ENCODE measurements at places on chromosomes 3 and 15. TPM values are rescaled to one million over a fixed set of nuclear protein-coding genes. Genes with fewer than 3 reads are reported as not detected.

The RASL12 gene
- polyA plus RNA-seq: 2.7 TPM

The CNTN6 gene
- polyA plus RNA-seq: not detected

The BLOC1S6 gene
- polyA plus RNA-seq: 18.6 TPM

The DAZL gene
- polyA plus RNA-seq: not detected

The MEGF11 gene
- 0.03 TPM for polyA plus RNA-seq

The TUSC7 gene
- polyA plus RNA-seq: not detected

The THPO gene
- polyA plus RNA-seq: 0.17 TPM

The HTR3E gene
- not detected for polyA plus RNA-seq

The CHDH gene
- polyA plus RNA-seq: 0.26 TPM

The STRIT1 gene
- 0.43 TPM for polyA plus RNA-seq

The PSTPIP1 gene
- polyA plus RNA-seq: 115 TPM

The FAM3D gene
- 0.28 TPM for polyA plus RNA-seq

The SUCNR1 gene
- polyA plus RNA-seq: 0.96 TPM

The SOX14 gene
- polyA plus RNA-seq: not detected

All from spleen (tissue), 13 donors.